ENCODE measurements at places on chromosomes 7 and 10.

DNA sequence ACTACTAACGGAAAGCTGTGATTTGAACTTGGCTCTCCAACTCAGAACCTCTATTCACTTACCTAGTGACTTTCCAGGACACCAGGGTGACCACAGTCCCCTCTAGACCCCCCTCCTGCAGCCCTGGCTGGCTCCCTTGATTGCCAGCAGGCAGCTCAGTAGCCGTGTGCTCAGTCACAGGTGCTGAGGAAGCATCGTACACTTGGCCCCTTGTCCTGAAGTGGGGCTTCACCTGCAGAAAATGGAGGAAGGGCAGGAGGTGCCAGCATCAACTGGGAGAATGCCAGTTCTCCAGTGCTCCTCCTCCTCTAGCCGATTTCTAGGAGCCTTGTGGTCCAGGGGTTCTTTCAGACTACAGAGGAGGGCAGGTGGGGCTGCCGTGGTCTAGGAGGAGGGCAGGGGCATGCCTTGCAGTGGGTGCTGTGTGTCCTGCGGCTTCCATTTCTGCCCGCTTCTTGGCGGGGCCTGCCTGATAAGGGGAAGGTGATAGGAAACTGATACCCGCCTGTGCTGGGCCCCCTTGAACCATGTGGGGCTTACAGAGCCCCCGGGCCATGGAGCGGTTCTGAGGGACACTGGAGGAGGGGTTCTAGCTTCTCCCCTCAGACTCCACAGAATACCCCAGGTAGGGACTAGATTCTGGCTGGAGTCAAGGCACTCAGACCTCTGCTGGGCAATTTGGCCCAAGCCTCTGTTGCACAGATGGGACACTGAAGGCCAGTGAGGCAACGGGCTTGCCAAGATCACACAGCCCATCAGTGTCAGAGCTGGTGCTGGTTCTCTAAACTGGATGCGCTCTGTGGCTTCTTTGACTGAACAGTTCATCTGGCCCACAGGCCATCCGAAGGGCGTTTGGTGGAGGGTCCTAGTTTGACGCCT lies 14.0 kb downstream of the FAM241B start:
- no peak for DNase-seq

DNA sequence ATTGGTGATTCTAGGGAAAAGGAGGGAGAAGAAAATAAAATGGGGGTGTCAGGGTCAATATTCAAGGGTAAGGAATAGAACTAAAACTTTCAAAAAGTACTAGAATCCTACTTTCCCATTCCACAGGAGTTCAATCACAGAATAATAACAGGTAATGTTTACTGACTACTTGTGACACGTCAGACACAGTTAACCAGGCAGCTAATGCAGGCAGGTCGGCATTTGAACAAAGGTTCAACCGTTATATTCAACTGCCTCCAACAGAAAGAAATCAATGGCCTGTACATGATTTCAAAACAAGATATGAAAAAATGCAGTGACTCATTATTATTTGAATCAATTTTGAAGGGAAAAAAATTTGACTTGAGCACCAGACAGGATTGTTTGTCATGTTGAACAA lies 3.1 kb downstream of the ASB15 start:
- no peak for DNase-seq

GRCh38 chr7:116799916-116800315 lies 62.5 kb upstream of the CAPZA2 start:
- DNase-seq, result no peak

DNA sequence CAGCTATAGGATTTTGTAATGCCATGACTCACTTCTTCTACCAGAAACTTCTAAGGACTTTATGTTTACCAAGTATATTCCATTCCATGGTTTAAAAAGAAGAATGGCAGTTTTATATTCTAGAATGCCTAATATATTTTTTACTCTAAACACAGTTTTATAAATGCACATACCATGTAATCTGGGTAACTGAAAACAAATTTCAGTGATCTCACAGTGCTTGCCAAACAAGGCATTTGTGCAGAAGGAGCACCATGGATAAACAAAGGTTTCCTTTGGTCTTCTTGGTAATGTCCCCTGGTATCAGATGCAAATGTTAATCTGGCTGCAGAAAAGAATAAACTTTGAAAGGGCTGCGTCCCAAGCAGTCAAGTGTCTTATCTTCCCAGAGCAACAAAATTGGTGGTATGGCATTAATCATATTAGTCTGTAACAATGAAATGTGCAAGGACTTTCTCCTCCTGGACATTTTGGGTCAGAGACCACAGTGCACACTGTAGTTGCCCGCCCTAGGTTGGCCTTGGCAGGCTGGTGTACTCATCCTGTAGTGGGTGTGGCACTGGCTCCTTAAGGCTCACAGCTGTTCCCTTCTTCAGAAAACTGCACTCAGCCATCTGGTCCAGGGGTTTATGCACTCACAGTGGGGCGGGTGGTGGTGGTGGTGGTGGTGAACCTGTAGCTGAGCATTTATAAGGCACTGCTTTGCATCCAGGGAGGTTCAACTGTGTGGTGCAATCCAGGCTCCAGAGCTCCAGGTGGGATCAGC lies 56.7 kb downstream of the LAMB4 start:
- peak; percentile 8 for DNase-seq

DNA sequence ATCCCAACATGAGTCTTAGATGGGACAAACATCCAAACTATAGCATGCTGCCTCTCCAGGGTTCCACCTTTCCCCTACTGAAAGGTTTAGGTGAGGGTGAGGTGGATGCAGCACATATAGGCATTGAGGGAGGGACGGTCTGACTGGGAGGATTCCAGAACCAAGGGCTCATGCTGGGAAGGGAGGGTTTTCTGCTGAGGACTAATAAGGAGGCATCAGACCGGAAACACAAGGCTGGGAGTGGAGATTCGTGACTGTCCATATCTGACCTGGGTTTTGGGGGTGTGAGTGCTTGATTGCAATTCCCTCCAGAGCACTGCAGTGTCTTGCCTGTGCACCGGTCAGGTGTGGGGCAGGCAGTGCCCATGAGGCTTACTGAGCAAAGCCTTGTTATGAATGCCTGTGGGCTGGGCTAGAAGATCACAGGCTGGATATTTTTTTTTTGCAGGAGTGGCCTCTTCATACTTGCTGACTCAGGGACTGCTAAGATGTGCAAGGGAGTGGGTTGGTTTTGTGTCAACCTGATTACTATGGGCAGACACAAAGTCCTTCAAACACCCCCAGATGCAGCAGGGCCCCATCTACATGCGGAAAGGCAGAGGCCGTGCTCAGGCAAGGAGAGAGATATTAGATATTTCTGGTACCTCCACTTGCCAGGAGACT lies 26.7 kb downstream of the DMBT1 start:
- no peak for DNase-seq

DNA sequence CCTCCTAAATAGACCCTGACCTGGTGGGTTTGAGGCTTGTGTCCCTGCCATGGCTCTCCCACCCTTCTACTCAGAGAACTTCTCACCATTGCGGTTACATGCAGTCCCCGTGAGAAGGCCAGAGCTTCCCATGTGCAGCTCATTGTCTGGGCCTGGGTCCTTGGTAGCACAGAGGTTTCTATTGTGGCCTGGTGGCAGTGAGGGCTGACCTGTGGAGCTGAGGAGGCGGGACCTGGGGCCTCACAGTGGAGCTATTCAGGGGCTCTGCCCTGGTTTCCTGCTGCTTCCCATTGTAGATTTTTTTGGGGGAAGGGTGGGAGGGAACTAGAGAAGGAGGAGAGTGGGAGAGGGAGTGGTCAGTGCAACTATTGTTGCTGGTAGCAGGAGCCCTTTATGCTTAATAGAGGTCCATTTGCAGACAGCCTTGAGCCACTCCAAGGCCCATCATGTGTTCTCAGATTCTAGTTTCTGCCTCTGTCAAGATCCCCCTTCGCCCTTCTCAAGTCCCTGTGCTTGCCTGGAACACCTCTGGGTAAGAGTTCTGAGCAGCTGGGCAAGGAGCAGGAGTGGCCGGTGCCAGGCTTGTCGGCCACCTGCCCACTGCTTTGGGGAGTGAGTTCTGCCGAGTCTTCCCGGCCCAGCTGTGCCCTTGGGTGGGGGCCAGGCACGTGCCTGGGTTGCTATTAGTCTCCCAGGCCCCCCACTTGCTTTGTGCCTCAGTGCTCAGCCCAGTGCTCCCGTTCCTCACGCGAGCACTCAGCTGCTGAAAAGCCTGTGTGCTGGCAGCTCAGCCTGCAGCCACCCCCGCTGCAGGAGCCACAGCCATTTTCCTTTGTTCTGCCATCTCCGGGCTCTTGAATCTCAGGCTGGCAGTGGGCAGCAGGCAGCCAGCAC lies 10.7 kb downstream of the TSPAN14 start:
- DNase-seq, result no peak

GRCh38 chr7:70614237-70615045 lies 517.5 kb upstream of the GALNT17 start:
- peak; percentile 94 for DNase-seq

GRCh38 chr10:124074501-124075109 lies 18.8 kb downstream of the CHST15 start:
- DNase-seq, result no peak

- DNase-seq, result no peak
Observed at GRCh38 chr7:99258501-99258900, 14.1 kb upstream of the MYH16 start.

DNA sequence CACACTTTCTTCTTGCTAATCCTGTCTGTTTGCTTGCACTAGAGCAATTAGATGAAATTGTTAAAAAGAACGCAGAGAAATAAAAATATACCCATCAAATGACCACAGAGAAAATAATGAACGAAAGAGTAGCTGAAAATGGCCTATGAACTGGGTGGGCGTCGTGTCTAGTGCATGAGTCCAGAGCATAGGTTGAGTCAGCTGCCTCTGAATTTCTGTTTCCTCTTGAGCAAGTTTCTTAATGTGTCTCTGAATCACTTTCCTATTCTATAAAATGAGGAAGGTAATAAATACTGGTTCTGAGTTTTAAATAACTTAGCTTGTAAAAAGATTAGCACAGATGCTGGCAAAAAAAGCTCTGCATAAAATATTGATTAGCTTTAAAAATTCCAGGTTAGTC lies 75.0 kb downstream of the POM121L12 start:
- no peak for DNase-seq

DNA sequence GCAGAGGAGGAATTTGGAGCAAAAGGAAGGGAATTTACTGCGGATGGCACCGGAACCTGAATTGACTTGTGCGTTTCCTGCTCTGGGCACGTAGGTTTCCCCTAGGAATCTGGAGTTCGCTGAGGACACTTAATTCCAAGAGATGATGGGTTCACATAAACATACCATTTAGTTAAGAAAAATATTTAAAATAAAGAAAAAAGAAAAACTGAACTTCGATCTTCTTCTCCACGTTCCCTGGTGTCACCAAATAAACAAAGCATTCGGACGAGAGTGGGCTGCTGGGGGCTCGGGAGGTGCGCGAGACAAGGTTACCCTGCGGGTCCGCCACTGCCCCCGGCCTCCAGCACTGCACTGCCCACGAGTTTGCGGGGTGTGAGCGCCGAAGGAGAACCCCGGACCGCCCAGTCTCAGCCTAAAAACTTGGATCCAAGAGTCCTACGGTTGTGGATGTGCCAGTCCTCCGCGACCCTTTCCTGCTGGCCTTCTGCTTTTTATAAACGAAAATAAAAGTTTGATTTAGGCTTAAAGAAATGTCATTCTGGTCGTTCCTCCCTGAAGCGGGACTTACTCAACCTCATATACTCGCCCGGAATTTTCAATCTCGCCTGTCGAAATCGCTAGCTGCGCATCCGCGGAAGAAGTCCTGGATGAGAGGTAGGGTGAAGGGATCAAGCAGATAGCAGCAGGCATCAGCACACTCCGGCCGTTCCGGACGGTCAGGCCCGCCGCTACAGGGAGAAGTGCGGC lies 30.3 kb downstream of the SKIDA1 start:
- no peak for DNase-seq

- DNase-seq, result peak; percentile 6
Observed at GRCh38 chr10:44801383-44802327, 109.5 kb upstream of the TMEM72 start.
